ENCODE measurements at places on chromosomes 6 and 20. TPM values are rescaled to one million over a fixed set of nuclear protein-coding genes. Genes with fewer than 3 reads are reported as not detected.
A peak's percentile ranks its signal among the peaks of the same experiment; 100 is the strongest.

GRCh38 chr6:36349240-36349639 is 12.6 kb upstream of the BNIP5 start:
- DNase-seq: no peak

DNA sequence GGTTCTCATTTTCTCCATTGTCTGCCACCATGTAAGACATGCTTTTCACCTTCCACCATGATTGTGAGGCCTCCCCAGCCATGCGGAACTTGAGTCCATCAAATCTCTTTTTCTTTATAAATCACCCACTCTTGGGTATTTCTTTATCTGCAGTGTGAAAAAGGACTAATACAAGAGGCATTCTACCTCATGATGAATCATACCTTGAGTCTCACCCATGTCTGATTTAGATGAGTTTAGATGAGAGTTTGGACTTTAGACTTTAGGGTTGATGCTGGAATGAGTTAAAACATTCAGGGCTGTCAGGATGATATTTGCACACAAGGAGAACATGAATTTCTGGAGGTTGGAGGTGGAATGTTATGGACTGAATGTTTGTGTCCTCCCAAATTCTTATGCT is 545.6 kb downstream of the C6orf118 start:
- no peak for DNase-seq

GRCh38 chr20:34829191-34829590 is 3.7 kb upstream of the NCOA6 start:
- no peak for DNase-seq

GRCh38 chr6:30530014-30530413 is 26.3 kb downstream of the GNL1 start:
- DNase-seq: no peak

- no peak for DNase-seq
Measured at GRCh38 chr20:32977281-32978008, 26.8 kb downstream of the SUN5 start.

DNA sequence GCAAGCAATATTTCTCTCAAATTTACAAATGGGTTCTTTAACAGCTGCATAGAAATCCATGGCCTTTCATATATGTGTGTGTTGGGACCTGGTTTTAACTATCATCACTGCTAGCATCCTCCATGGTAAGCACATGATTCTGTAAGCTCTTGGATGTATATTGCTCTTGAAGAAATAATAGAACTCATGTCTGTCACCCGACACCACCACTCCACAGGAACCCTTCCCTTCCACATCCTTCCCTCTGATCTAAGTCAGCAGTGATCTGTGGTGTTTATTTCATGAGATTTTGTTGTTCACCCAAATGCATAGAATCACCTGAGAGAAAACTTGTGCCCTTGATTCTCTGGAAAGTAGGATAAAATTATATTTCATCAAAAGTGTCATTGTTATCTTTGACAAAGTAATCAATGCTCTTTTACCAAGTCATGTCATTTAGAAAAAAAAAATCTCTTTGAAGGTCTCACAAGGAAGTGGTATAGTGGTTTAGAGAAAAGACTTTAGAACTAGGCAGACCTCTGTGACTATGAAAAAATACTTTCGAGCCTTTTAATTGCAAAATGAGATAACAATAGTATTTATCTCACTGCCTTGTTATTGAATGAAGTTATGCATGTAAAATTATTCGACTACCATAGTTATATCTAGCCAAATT is 649.8 kb upstream of the SLC35B3 start:
- no peak for DNase-seq

DNA sequence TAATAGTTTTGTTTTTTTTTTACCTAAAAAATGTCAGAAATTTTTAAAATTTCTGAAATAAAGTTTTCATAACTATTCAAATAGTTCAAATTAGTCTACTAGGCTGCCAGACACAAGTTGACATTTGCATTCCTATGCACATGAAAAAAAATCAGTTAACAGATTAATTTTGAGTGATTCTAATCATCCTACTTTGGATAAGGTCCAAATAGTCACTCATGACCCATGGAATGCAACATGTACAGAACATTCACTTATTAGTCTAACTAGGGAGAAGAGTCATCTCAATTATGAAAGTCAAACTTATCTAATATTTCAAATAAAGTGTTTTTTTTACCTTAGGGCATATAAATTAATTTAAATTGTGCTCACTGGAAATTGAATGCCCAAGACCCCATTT is 390.2 kb downstream of the EPM2A start:
- DNase-seq: no peak

- DNase-seq: no peak
Measured at GRCh38 chr6:33419580-33420490, at the start of gene SYNGAP1. SYNGAP1 (plus strand) TSS chr6:33420065; CDS start chr6:33420265, 200 bp downstream.

Gene NUS1
- 35.4 TPM for total RNA-seq

- no peak for DNase-seq
Measured at GRCh38 chr20:17658648-17658993, 23.4 kb downstream of the RRBP1 start.

- DNase-seq: no peak
Measured at GRCh38 chr6:149964308-149965193, 808 bp downstream of the ULBP1 start.

Gene FAM209B
- total RNA-seq: not detected

DNA sequence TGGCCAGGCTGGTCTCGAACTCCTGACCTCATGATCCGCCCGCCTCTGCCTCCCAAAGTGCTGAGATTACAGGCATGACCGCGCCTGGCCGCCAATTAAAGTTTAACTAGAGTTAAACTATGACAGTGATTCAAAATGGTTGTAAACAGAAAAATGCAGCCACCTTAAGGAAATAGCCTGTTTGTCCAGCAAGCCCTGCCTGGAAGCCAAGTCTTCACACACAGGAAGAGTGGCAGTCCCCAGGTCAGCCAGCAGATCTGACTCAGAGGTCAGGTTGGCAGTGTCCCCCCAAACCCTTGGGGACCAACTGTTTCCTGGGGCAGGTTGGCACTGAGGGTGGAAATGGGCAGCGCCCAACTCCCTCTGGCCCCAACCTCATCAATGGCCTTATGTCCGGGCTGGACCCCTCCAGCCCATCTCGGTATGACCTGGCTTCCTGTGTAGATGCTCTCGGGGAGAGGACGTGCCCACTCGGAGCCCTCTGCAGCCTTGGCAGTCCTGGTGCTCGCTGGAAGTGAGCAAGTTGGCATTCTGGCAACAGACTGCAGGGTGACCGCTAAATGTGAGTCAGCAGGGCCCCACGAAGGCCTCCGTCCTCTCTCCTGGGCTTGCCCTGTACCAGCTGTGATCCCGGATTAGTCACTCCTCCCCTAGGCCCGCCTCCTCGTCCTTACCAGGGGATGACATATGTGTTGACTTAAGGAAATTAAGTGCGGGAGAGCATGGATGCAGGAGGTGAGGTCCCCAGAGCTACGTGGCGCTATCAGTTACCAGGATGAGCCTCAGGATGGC is 9.7 kb upstream of the HSP90AB1 start:
- DNase-seq: peak; percentile 80

DNA sequence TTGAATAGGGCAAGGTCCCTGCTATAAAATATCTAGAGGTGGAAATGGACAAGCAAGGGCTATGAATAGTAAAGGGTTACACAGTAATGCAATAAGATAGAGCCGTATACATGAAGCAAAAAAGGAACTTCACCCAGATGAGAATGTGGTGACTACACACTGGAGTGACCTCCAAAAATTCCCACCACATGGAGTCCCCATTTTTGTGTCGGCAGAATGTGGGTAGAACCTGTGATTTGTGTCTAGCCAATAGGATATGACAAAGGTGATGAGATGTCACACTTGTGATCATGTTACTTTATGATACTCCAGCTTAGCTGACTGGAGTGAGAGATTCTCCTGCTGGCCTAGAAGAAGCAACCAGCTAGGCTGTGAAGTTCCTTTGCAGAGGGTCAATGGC is 96.8 kb downstream of the SYNE1 start:
- DNase-seq: no peak

Gene SIRPB1
- 0.26 TPM for total RNA-seq

DNA sequence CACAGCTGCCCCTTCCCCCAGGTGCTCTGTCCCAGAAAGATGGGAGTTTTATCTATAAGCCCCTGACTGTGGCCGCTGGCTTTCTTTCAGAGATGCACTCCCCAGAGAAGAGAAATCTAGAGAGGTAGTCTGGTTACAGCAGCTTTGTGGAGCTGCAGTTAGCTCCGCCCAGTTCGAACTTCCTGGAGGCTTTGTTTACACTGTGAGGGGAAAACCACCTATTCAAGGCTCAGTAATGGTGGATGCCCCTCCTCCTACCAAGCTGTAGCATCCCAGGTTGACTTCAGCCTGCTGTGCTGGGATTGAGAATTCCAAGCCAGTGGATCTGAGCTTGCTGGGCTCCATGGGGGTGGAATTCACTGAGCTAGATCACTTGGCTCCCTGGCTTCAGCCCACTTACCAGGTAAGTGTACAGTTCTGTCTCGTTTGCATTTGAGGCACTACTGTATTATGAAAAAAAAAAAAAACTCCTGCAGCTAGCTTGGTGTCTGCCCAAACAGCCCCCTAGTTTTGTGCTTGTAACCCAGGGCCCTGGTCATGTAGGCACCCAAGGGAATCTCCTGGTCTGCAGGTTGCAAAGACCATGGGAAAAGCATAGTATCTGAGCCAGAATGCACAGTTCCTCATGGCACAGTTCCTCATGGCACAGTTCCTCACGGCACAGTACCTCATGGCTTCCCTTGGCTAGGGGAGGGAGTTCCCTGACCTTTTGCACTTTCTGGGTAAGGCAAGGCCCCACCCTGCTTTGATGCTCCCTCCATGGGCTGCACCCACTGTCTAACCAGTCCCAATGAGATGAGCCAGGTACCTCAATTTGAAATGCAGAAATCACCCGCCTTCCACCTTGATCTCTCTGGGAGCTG is 275.0 kb downstream of the CENPW start:
- DNase-seq: no peak

GRCh38 chr6:143878272-143878760 is 14.0 kb downstream of the ZC2HC1B start:
- no peak for DNase-seq

DNA sequence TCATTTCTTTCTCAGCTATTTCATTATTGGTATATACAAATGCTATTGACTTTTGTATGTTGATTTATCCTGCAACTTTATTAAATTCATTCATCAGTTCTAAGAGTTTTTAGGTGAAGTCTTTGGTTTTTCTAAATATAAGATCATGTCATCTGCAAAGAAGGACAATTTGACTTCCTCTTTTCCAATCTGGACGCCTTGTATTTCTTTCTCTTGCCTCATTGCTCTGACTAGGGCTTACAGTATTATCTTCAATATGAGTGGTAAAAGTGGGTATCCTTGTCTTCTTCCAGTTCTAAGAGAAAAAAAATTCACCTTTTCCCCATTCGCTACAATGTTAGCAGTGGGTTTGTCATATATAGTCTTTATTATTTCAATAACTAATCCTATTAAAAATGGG is 38.0 kb downstream of the KIF16B start:
- DNase-seq: no peak

DNA sequence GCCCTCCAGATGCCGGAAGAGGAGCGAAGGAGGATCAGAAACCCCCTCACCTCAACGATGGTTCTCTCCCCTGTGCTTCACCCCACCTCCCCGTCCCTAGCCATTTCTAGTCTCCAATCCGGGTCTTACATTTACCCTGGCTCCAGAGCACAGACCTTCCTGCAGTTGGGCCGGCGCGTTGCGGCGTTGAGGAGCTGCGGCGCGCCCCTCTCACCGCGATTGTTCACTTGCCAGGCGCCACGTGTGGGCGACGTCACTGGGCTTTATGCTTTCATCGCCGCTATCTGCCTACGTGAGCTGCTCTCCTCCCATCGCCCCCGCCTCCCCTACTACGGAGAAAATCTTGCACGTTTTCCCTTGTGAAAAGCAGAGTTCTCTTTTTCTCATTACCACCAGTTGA is at the start of gene CRISP2:
TSS of gene CRISP2 (minus strand) at position 198 of the 400 bp plus-strand sequence. CDS start 4,347 bp downstream, outside the sequence.
- no peak for DNase-seq

DNA sequence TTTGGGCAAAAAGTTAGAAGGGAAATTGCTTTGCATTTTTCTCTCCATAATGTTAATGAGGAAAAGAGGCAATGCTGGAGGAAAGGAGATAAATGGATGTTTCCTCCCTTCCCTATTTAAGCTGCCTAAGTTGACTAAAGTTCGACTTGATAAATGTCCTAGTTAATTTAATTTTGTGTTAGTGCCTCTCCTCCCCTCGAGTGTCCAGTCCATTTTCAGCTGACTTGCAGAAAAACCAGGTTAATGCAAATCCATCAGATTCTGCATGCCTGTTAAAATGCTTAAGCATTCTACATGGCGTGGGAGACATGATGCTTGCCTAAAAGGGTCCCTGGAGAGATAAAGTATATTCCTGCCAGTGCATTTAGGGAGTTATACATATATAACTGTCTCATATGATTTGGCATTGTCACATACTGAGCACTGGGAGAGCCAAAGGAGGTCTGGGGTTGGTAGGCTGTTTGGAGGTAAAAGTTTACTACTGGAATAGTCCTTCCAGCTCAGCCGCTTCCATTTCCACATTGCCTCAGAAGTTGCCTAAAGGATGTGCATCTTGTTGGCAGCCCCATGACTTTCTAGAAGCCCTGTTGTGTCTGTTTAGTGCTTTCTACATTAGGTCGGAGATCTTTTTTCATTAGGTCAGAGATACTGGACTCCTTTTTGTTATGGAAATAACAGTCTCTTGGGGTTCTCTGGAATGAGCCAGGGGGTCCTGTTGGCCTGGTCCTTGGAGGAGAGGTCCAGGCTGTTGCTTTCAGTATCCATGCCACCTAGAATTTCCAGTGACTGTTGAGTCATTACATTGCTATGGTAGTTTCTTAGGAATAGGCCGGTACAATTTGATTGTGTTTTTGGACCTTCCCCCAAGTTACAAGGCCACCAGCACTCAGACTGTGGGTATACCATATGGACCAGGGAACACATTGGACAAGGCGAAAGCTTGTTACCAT is 30.4 kb downstream of the JARID2 start:
- DNase-seq: no peak

DNA sequence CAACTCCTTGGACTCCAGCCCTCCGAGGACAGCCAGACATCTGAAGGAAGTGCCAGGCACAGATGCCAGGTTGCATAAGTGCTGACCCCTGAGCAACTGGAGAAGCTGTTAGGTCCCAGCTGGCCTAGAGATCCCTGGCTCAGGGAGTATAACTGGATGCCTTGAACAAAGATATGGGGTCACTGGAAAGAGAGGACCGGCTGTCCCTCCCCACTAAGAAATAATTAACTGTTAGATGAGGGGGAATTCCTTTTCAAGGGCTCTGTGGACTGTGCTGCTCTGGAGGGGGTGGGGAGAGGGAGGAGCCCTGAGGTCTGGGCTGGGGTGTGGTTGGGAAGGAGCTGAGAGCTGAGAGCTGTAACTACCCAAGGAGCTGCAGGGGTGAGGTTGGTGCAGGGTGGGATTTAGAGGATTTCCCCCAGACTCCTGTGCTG is 39.6 kb downstream of the HLA-F start:
- no peak for DNase-seq
